ENCODE measurements at places on chromosomes 7 and 10.

DNA sequence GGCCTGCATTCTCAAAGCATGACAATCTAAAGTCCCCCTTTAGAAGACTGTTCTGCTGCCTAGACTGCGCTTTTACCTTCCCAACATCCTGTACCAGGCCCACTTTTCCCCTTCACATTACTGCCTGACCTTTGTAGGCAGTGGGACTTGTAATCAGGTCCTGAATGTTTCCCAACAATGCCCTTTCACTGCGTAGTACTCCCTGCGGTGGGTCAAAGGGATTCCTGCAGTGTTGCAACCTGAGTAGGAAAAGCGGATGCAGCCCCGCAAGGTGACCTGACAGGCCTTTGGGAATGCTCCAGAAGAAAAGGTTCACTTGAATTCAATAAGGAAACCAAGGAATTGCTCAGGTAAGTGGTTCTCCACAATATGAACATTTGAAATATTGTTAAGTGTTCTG is 4.9 kb upstream of the TCAF1 start:
- DNase-seq = peak; percentile 84

DNA sequence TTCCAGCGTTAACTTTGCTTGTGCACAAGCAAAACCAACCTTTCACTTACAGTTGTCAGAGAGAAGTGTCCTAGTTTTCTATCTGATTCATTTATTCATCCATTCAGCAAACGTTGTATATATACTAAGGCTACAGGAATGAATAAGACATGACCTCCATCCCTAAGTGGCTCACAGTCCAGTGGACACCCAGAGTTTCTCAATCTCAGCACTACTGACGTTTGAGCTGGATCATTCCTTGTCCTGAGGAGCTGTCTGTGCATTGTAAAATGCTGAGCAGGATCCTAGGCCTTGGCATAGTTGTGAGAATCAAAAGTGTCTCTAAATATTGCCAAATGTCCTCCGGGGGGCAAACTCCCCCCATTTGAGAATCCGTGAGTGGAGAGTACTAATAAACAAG is 166.7 kb upstream of the PRKCQ start:
- DNase-seq = peak; percentile 12

- DNase-seq = no peak
Measured at GRCh38 chr7:50348469-50349162, 44.1 kb downstream of the IKZF1 start.

DNA sequence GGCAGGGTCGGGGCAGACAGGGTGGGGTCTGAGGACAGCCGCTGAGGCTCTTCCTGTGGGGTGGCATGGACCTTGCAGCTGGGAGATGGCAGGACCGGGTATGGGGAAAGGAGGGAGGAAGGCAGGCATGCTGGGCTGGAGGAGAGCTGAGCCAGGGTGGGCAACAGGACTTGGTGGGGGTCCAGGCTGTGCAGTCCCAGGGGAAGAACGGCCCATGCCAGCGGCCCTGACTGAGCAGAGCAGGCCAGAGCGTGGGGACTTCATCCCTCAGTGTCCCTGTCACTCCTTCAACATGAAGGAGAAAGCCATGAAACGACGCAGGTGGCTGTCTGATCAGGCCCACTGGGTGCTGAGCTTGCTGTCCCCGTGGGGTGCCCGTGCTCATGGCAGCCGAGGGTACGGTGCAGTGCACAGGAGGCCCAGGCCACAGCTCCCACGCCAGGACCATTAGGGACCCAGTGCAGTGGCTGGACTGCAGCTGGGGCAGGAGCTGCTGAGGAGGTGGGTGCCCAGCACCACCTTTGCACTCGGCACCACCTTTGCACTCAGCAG is 519.6 kb downstream of the PTPRN2 start:
- no peak for DNase-seq

DNA sequence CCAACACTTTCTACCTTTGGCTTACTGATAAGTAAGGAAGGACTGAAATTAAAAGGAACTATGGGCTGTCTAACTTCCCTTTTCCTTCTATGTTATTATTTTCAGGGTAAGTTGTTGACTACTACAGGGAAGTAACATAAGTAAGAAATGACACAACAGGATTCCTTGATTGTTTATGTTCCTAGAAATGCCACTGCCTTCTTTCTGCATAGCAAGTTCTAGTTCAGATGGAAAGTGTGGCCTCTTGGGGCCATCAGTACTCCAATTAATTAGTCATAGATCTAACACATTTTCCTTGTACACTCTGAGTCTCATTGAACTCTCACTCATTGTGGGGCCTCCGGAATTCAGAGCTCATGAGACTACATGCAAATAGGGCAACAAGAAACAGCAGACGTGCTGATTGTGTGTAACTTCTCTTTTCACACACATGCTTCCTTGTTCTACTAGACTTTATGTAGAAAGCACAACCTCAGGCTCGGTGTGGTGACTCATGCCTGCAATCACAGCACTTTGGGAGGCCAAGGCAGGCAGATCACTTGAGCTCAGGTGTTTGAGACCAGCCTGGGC is 35.3 kb upstream of the HIBADH start:
- peak; percentile 71 for DNase-seq

GRCh38 chr7:70949862-70950261 is 182.1 kb upstream of the GALNT17 start:
- DNase-seq = no peak

DNA sequence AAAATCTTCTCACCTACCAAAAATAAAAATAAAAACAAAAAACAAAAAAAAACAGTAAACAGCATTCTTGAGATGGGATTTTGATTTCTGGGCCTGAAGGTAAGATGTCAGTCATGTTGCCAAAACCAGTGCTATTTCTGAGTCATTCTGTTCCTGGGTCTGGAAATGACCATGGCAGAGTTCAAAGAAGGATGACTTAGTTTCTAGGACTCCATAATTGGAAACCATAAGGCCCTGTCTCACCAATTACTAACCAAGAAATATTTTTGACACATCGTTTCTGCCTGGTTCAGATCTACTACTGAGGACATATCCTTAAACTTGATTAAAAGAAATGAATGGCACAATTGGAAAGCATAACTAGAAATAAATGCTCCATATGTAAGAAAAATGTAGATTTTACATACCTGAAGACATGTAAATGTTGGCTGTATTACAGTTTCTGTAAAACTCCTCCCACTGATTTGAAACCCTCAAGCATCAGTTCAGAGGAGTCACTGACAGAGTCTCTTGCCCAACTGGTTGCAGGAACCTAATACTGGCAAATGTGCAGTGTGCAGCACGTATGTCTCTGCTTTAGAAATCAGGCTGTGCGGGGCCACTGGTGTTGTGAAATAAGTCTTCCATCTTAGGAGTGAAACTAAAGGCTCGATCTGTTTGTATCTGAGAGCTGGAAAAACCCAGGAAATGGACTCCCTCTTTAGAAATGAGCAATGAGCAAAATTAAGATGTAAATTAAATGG is 84.8 kb upstream of the EGR2 start:
- no peak for DNase-seq
